ENCODE measurements at places on chromosomes 2 and 18.

- no peak for DNase-seq
Measured at GRCh38 chr2:43021791-43022509, 204.5 kb downstream of the ZFP36L2 start.

- peak; percentile 81 for DNase-seq
Measured at GRCh38 chr18:58691256-58691655, 20.0 kb downstream of the MALT1 start.

- DNase-seq = no peak
Measured at GRCh38 chr18:54828986-54829385, 709 bp downstream of the RAB27B start.

DNA sequence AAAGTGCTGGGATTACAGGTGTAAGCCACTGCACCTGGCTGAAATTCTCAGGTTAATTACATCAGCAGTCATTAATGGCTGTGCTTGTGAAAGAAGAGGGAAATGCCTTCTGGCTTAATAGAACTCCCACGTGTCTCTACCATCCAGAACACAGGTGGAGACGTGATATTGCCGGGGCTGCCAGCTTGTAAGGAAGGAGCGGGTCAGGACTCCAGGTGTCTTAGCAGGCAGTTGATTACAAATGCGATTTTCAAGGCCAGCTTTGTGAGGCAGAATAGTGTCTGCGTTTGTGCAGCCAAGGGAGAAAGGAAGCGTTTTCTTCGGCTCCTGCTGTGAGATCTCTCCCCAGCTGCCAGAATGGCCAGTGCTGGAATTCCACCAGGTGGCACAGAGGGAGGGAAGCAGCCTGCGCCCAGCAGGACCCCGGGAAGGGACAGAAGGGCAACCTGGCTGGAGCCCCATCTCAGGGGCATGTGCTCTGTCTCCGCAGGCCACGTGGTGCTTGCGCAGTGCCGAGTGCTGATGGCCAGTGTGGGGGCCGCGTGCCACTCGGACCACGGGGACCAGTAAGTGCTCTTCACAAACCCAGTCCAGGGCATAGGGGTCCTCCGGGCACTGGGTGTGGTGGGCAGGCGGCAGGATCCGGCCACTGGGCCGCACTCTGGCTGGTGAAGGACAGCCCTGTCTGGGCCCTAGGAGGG lies 3.7 kb upstream of the ESPNL start:
- DNase-seq = no peak

DNA sequence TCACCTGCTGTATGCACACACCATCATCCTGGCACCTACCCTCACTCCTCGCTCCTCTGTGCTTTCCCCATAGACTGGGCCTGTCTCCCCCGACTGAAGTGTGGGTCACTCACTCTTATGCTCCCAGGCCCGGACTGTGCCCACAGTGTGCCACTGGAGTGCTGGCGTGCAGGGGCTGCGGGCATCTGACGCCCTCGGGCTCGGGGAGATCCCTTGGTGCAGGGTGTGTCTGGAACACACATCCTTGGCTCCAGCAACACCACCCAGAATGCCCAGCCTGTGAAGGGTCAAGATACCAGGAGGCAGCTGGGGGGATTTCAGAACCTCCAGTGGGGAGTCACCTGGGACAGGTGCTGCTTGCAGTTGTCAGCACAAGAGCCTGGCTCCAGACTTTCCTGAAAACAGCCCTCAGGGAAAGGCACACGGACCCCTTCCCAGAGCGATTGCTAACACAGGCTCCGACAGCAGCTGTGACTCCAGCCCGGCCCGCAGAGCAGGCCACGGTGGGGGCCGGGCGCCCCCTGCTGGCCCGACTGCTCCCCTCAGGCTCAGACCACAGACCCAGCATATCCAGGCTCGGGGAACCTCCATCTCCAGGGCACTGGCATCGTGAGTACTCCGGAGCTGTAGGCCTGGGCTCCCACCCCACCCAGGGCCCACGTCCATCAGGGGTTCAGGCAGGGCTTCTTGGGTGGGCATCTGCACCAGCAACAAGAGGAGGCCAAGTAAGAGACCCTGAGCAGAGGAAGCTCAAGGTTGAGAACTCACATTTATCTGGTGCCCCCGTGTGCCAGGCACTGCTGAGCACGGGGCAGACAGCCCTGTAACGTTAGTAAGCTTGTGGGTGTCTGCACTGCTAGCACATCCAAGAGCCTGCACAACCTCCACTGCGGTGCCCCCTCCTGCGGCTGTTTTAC lies 8.6 kb downstream of the HS1BP3 start:
- peak; percentile 11 for DNase-seq

- DNase-seq = no peak
Measured at GRCh38 chr2:157743051-157743450, 114.4 kb upstream of the ACVR1C start.

DNA sequence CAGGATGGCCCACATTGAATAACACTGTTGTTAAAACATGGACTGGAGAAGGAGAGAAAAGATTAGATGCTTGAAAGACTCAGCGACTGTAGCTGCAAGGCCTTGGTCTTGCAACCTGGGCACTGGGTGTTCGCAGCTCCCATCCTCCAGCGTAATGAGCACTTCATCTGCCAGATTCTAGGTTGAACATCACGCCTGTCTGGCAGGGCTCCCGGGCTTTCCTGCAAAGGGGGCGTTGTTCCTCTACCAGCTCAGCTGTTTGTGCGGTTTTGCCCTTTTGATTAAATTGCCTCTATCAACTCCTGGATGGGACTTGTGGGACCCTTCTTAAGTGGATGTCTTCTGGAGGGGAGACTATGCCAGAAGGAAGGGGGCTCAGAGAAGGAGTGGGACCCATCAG lies 215.4 kb downstream of the KLHL29 start:
- DNase-seq = no peak

GRCh38 chr2:178394859-178395258 lies 56.1 kb downstream of the PRKRA start:
- DNase-seq = no peak

Measured in GF-D8 (cell line).